ENCODE measurements at places on chromosomes 3 and 15.
A peak's percentile ranks its signal among the peaks of the same experiment; 100 is the strongest.

- DNase-seq = no peak
These were observed 307.1 kb upstream of the SEMA6D start for GRCh38 chr15:47410247-47410646.

GRCh38 chr15:33468740-33469139 lies 158.0 kb downstream of the RYR3 start:
- DNase-seq = no peak

- no peak for DNase-seq
These were observed 362.8 kb downstream of the PTPRG start for GRCh38 chr3:61924090-61924735.

DNA sequence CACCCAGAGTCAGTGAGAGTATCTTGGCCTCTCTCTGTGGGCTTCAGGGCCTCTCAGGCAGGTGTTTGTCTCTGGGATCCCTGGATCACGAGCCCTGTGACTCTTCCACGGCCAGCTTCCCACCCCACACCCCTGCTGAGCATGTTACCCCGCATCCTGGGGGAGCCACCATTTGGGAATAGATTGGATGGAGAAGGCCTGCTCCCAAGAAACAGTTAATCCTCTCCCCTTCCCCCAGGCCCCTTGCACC lies 15.5 kb upstream of the SRP14 start:
- DNase-seq = no peak

GRCh38 chr15:75202251-75203016 lies 752 bp downstream of the C15orf39 start:
- DNase-seq = peak; percentile 61

DNA sequence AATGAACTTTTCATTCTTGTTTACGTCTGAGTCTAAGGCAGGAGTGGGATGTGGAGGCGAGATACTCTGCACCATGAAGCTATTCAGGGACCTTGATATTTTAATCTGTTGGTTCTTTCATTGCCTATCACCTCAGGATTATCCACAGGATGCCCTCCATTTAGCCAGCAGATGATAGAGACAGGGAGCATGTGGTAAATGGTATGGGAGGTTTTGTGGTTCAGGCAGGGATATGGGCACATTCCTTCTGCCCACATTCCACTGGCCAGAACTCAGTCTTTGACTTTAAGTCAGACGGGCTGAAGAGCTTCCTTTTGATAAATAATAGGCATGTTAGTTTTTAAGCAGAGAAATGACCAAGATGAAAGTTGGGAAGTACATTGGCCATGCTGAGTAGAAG lies 548.0 kb upstream of the CCDC54 start:
- no peak for DNase-seq

GRCh38 chr15:52439470-52439869 lies 89.2 kb downstream of the MYO5A start:
- no peak for DNase-seq

DNA sequence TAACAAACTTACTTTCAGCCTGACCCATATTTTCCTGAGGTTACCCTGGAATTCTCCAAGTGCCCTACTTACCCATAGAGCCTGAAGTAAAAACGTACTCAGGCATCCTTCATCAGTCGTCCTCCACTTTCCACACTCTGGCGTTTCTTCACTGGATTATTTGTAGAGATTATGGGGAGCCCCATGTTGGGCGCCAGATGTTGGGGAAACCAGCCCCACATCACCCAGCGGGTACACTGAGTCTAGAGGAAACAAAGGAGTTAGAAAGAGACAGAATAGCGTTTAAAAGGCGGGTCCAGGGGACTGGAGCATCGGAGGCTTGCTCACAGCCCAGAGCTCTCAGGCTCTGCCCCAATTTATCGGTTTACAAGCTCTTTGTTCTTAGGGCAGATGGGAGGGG lies 9.7 kb upstream of the SLC28A2 start:
- DNase-seq = no peak

DNA sequence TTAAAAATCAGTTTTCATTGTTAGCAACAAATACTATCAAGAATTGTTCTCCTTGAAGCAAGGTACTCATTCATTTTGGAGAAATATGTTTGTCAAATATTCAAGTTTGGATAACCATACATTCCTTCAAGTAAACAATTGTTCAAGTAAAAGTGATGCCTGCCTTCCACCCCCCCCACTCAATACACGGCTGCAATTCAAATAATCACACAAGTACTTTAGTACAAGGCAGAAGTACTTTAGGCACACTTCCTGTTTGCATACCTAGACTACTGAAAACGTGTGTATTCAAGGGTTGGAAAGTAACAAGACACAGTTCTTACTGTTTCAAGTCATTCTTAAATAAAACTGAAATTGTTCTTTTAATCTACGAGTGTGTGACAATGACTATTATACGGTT lies 45.4 kb downstream of the TJP1 start:
- no peak for DNase-seq

- DNase-seq = no peak
These were observed 102.3 kb downstream of the POLQ start for GRCh38 chr3:121443456-121443855.

- no peak for DNase-seq
These were observed 566.9 kb upstream of the CCDC54 start for GRCh38 chr3:106810300-106810875.

DNA sequence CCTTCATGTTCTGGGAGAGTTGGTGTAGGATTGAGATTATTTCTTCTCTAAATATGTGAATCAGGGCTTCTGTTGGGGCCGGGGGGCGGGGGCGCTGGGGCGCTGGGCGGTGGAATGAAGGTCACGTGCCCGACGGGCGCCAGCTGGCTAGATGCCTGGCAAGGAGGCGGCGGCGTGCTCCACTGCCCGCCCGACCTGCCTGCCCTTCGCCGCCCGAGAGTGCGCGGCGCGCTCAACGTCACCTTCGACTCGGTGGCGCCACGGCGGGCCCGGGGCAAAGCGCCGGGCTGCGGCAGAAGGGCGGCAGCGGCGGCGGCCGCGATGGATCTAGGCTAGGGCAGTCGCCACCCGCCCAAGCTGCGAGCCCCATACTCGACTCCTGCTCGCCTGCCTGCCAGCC lies 47.0 kb upstream of the LHFPL4 start:
- no peak for DNase-seq

- DNase-seq = no peak
These were observed 92.1 kb upstream of the GPR149 start for GRCh38 chr3:154522036-154522602.

GRCh38 chr3:9627901-9628633 lies 21.2 kb upstream of the MTMR14 start:
- no peak for DNase-seq

DNA sequence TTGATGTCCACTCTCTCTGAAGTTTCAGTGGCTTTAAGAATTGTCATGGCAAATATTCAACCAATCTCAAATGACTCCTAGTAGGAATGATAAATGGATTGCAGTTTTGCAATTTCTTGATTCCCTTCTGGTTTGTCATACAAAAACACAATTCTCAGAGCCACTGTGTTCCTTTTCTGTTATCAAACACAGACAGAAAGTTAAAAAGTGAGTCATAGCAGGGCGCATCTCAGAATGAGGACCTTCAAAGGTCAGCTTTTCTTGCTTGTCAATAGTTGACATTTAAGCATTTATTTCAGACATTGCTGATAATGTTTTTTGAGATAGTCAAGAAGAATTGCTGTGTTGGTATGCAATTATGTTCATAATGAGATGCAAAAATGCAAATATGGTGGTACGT lies 405.9 kb downstream of the NR2F2 start:
- DNase-seq = no peak

- no peak for DNase-seq
These were observed 140.0 kb downstream of the KCNAB1 start for GRCh38 chr3:156260331-156260730.

- DNase-seq = no peak
These were observed 193.4 kb upstream of the SEMA6D start for GRCh38 chr15:47523681-47524475.

DNA sequence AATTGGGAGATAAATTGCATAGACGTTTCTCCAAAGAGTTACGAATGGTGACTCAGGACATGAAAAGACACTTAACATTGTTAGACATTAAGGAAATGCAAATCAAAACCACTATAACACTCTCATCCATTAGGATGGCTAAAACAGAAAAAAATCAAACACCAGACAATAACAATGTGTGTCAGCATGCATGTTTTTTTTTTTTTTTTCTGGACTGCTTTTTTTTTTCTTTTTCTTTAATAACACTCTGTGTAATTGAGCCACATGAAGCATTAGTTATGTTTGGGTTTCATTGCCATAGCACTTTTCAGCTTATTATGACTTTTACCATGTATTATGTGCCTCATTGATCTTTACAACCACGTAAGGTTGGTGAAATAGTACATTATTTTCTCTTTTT lies 95.0 kb downstream of the NFKBIZ start:
- DNase-seq = no peak

DNA sequence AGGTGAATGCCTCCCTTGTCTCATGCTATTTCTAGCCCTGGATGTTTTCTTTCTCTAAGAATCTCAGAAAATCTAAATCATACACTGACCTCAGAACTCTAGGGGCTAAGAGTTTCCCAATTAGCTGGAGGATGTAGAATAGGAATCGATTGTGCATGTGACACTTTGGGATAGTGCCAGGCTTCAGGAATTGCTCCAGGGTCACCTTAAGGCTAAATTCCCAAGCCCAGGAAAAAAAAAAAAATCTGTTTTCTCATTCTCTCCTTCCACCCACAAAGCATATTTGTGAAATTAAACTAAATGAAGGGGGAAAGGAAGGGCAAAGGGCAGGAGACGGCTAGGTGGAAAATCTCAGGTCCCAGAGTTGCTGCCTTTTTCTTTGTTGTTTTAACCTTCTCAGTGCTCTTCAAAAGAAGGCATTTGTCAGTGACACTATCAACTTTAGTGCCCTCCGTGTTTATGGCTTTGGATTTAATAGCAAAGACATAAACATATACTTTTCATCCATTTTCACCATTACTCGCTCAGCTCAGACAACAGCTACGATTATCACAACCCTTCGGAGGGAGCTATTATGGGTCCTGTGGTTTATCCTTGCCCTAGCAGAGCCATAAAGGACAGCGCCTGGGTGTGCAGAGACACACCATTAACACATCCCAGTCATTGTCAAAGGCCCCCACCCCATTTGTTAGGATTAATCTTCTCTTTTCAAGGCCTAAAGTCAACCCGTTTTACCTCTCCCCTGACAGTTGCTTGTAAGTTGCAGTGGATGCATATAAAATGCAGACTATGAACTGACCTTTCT lies 271.7 kb downstream of the PDZRN3 start:
- no peak for DNase-seq

- peak; percentile 23 for DNase-seq
These were observed 389 bp downstream of the APEH start for GRCh38 chr3:49674497-49674983.

DNA sequence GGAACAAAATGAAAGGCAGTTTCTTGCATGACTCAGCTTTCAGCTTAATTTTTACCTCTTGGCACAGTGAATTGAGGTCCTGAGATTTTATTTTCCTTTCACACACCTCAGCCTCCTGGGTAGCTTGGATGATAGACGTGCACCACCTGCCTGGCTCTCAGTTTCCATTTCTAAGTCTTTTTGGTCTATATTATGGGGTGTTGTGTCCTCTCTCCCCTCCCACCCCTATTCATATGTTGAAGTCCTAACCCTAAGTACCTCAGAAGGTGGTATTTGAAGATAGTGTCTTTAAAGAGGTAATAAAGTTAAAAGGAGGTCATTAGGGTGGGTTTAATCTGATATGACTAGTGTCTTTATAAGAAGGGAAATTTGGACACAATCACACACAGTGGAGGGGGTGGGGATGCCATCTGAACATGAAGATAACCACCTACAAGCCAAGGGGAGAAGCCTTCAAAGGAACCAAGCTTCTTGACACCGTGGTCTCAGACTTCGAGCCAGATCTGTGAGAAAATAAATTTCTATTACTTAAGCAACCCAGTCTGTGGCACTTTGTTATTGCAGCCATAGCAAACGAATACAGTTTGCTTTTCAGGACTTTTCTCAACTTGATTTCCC lies 85.2 kb downstream of the STRIT1 start:
- no peak for DNase-seq

- DNase-seq = no peak
These were observed 87.0 kb downstream of the CFAP20DC start for GRCh38 chr3:58962816-58963215.

DNA sequence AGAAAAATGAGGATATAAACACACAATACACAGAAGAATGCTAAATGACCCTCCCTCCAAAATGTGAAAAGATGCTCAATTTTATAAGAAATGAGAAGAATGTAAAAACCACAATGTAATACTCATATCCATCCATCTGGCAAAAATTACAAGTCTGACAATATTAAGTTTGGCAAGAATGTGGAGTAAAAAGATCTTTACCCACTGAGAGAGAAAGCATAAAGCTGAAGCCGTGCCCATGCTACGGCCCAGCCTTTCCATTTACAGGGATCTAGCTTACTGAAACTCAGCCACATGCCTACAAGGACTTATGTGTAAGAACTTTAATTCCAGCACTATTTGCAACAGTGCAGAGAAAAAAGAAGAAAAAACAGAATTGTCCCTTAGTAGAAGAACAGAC lies 42.9 kb downstream of the ATP13A3 start:
- no peak for DNase-seq

GRCh38 chr3:64078966-64079365 lies 55.7 kb upstream of the PSMD6 start:
- DNase-seq = no peak

DNA sequence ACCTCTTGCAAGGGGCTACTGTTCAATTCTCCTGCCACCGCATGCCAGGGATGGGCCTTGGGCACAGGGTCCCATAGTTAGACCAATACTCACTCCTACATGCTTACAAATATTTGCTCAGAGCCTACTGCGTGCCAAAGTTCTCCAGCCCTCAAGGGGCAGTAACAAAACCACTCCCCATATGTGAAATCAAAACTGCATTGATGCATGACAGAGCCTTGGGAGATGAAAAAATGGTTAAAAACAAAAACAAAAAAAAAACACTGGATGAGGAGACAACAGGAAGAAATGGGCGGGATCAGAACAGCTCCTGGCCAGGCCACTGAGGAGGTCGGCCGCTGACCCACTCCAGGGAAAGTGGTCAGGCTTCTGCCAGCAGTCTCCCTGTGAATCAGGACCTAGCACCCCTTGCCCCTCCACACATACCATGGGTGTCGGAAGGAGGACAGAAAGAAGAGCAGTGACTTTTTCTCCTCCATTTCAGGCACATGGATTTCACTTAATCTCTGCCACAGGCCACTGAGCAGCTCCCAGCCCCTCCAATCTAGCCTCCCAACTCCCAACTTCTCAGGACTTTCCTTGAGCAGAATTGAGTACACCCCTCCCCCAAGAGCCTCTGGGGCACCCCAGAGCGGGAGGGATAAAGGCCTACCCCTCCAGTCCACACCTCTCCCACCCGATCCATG lies 2.8 kb downstream of the PLXNB1 start:
- DNase-seq = no peak

DNA sequence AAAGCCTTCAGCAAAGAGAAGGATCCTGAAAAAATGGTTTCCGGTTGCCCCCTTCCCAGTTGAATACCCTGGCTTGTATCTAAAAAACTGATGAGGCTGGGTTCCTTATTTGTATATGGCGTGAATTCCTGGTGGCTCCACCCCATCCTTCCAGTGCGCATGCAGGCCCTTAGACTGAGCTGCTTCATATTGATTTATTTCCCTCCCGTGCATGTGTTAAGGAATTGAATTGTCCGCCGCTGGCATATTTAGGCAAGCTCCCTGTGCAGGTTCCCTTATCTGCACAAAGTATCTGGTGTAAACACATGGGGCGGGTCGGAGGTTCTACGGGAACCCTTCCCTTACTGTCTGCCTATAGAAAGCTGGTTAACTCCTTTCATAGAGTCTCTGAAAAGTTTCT lies 362.4 kb downstream of the FEZF2 start:
- no peak for DNase-seq

GRCh38 chr3:152480282-152480953 lies 211.7 kb downstream of the MBNL1 start:
- DNase-seq = no peak

- no peak for DNase-seq
These were observed 134.8 kb downstream of the RBMS3 start for GRCh38 chr3:29415482-29416223.

GRCh38 chr15:100131321-100132224 lies 210.2 kb downstream of the ADAMTS17 start:
- DNase-seq = no peak
